ENCODE measurements at places on chromosomes 12 and 14. TPM values are rescaled to one million over a fixed set of nuclear protein-coding genes. Genes with fewer than 3 reads are reported as not detected.

Gene GLIPR1L1
- not detected for total RNA-seq

Gene DIO2
- 2.6 TPM for total RNA-seq

Gene AICDA
- 2.6 TPM for total RNA-seq

Gene MGP
- 474 TPM for total RNA-seq

Gene EPYC
- total RNA-seq, result not detected

GRCh38 chr14:25485381-25485780 is 435.4 kb upstream of the STXBP6 start:
- no peak for DNase-seq

GRCh38 chr12:75651342-75651695 is 139.9 kb upstream of the KRR1 start:
- no peak for DNase-seq

DNA sequence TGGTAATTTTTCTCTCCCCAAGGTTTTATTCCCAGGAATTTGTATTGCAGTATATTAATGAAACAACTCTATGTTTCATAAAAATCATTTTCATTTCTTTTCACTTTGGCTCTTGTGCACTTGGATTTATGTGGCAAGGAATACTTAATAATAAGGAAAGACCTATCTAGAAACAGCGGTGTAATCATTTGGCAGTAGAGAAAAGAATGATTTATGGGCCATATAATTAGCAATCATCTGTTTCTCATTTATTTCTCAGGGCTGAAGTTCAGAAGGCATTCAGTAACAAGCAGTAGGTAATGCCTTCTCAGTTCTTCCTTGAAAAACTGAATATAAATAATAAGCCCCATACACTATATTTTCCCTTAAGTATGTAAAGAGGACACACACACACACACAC is 172.6 kb downstream of the ANO4 start:
- no peak for DNase-seq

DNA sequence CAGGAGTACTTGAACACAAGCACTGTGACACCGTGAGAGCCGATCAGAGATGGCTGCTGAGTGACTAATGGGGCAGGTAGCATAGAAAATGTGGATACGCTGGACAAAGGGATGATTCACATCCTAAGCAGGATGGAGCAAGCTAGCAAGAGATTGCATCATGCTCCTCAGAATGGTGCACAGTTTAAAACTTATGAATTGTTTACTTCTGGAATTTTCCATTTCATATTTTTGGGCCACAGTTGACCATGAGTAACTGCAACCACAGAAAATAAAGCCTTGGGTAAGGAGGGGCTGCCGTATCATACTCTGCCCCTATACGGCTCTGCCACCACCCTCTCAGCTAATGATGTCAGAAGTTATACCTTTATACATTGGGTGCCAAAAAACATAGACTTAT is 23.3 kb upstream of the MARK3 start:
- no peak for DNase-seq

- DNase-seq, result no peak
These were observed 82.3 kb downstream of the RIMBP2 start for GRCh38 chr12:130633771-130634170.

- no peak for DNase-seq
These were observed 144.4 kb upstream of the TMPO start for GRCh38 chr12:98370976-98371375.

DNA sequence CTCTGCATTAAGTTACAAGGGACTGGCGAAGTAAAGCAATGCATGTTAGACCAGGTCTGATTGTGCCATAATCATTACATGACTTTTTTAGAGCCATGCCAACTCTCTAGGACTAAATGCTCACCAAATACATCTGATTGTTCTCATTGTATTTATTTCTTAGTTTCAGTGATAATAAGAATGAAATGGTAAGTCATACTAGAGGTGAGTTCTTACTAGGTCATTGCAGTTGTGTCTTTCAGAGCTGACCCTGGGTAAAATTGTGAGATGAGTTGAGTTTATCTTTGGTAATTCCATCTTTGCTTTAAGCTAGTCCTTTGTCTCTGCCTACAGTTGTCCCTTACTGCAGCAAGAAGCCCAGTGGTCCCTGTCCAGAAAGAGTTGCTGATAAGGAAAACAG is 73.2 kb downstream of the PRKCH start:
- no peak for DNase-seq

Data from tibial nerve (tissue), 4 donors.